ENCODE measurements at places on chromosomes 11 and 22. TPM values are rescaled to one million over a fixed set of nuclear protein-coding genes. Genes with fewer than 3 reads are reported as not detected.

The INPP5J gene
- 0.37 TPM for total RNA-seq

- no peak for DNase-seq
Observed at GRCh38 chr11:1481483-1481825, 5.1 kb downstream of the MOB2 start.

The SHISAL1 gene
- total RNA-seq = not detected

The OR56A1 gene
- total RNA-seq = not detected

- no peak for DNase-seq
Observed at GRCh38 chr11:80388536-80388935, 947.7 kb upstream of the TENM4 start.

The ZBTB44 gene
- total RNA-seq = 47.8 TPM

DNA sequence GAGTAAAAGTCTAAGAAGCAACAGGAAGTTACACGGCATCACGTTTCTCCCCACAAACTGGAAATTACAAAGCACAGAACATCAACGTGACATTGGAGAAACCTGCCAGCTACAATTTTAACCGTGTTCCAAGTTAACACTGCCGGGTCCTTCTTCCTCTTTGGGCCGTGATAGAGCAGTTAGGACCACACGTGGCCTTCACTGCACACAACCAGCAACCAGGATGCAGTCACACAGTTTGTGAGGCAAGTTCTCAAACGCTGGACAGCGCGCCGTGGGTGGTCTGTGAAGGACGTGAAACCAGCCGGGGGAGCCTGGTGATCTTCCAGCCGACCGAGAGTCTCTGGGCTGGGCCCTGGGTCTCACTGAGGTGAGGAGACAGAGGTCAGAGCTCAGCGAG lies 14.6 kb downstream of the C11orf21 start:
- DNase-seq = no peak

DNA sequence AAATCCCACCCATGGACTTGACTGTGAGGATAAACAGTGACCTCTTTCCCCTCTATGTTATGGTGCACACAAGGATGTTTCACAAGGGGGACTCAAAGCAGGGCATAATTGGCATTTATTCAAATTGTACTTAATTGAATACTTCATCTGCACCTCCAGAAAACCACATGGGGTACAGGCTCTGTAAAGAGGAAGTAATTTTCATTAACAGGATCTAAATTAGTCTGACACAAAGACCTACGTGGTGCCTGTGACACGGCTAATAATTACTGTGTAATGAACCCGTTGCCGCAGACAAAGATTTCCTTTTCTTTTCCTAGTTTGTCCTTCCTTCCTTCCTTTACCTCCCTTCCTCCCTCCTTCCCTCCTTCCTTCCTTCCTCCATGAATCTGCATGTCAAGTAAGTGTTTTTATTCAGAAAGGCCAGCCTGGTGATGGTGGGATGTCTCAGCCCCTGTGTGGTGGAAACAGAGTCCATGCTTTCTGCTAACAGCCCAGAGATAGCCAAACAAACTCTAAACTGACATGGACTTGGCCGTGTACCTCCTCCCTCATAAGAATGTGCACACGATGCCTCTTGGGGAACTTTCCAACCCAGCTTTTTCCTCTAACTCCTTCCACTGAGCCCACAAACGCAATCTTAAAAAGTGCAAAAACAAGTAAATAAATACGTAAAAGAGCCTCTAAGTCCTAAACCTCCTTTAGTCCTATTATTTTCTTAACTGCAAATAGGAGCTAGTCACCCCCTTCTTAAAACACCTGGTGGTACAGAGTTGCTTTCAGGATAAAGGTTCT lies 118.8 kb downstream of the INSC start:
- no peak for DNase-seq

The CHRM4 gene
- total RNA-seq = 0.26 TPM

DNA sequence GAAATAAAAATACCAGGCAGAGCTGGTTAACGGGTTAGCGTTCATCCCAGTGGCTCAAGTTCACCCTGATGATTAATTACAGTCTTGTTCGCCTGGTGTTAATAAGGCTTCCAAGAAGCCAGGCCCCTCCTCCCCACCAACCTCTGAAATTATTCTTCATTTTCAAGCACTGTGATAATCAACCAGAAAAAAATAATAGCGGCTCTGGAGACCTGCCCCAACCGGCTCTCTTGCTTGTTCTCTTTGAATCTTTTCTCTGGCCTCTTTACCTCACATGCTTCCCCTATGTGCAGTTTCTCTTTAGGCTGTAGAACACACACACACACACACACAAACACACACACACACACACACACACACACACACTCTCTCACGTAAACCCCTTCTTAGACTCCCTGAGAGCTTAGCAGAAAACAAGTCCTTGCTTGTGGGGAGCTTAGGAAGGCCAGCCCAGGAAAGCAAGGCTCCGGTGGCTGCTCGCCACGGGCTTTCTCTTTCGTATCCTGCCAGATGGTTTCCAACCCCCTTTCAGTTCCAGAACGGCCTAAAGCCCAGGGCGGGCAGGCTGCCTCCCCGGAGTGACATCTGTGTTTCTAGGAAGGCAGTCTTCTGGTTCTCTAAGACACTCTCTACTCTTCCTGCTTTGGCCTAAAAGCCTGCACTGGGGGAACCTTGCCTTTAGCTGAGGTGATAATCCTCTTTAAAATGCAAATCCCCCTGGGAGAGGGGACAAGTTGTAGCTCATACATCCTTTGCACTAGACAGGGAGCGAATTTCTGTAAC lies 106.4 kb upstream of the SESN3 start:
- peak; percentile 49 for DNase-seq

The YAP1 gene
- total RNA-seq = 0.22 TPM

GRCh38 chr11:111322534-111322933 lies 24.2 kb downstream of the POU2AF3 start:
- DNase-seq = no peak

DNA sequence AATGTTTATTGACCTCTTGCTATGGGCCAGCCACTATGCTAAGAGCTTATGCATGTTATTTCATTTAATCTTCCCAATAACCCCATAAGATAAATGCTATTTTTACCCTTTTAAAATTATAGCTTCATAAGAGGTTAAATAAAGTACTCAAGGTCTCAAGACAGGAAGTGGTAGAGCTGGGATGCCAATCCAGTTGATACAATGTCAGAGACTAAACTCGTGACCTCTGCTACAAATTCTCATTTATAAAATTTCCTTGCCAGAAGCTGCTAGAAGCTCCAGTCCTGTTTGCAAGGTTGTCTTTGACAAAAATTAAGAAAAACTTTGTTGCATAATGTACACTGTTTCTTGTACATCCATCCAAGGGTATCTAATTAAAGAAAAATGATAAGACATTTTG lies 265.9 kb upstream of the MPPED2 start:
- DNase-seq = no peak

The SLC35E4 gene
- 6.6 TPM for total RNA-seq

The NRIP3 gene
- 3.2 TPM for total RNA-seq

- DNase-seq = no peak
Observed at GRCh38 chr22:47631571-47632102, 869.2 kb downstream of the TBC1D22A start.

The CRYBA4 gene
- not detected for total RNA-seq

The SLC7A4 gene
- total RNA-seq = not detected

The OR8D4 gene
- not detected for total RNA-seq
